Uterine smooth muscle cell (primary cell): ENCODE measurements at places on chromosomes 6 and 20. TPM values are rescaled to one million over a fixed set of nuclear protein-coding genes. Genes with fewer than 3 reads are reported as not detected.

Gene HRH3
- total RNA-seq, result not detected in 2 replicates

Gene CHRNA4
- total RNA-seq, result not detected in 2 replicates

Gene PSORS1C1
- 1.00 and 1.2 TPM in 2 replicates for total RNA-seq

Gene ANGPT4
- not detected in 2 replicates for total RNA-seq

Gene RSPH9
- 0.44 and 1.2 TPM in 2 replicates for total RNA-seq

Gene ID1
- 36.1 and 76.0 TPM in 2 replicates for total RNA-seq

Gene ZFP57
- 0.11 TPM in 1 of 2 replicates, not detected in the other for total RNA-seq

Gene PTGIS
- total RNA-seq, result 22.4 and 58.2 TPM in 2 replicates

Gene NOX3
- total RNA-seq, result not detected in 2 replicates

Gene MAP7
- total RNA-seq, result 0.44 and 1.4 TPM in 2 replicates

Gene HLA-DRB1
- total RNA-seq, result not detected in 2 replicates

Gene FRK
- 0.33 and 0.37 TPM in 2 replicates for total RNA-seq
